ENCODE measurements at places on chromosomes 13 and 19. TPM values are rescaled to one million over a fixed set of nuclear protein-coding genes. Genes with fewer than 3 reads are reported as not detected.

The ZMYM2 gene
- 81.2 TPM for total RNA-seq

The SLC17A7 gene
- total RNA-seq, result 0.58 TPM

The LATS2 gene
- 13.0 TPM for total RNA-seq

The COL5A3 gene
- not detected for total RNA-seq

The LRRC63 gene
- not detected for total RNA-seq

The ZNF724 gene
- total RNA-seq, result 0.41 TPM

The KLF12 gene
- 25.5 TPM for total RNA-seq

The ZNF841 gene
- 11.3 TPM for total RNA-seq

The PDX1 gene
- total RNA-seq, result not detected

The F10 gene
- 0.75 TPM for total RNA-seq

Data from motor neuron (in vitro differentiated cells).